ENCODE measurements at places on chromosomes 11 and 22.
A peak's percentile ranks its signal among the peaks of the same experiment; 100 is the strongest.

DNA sequence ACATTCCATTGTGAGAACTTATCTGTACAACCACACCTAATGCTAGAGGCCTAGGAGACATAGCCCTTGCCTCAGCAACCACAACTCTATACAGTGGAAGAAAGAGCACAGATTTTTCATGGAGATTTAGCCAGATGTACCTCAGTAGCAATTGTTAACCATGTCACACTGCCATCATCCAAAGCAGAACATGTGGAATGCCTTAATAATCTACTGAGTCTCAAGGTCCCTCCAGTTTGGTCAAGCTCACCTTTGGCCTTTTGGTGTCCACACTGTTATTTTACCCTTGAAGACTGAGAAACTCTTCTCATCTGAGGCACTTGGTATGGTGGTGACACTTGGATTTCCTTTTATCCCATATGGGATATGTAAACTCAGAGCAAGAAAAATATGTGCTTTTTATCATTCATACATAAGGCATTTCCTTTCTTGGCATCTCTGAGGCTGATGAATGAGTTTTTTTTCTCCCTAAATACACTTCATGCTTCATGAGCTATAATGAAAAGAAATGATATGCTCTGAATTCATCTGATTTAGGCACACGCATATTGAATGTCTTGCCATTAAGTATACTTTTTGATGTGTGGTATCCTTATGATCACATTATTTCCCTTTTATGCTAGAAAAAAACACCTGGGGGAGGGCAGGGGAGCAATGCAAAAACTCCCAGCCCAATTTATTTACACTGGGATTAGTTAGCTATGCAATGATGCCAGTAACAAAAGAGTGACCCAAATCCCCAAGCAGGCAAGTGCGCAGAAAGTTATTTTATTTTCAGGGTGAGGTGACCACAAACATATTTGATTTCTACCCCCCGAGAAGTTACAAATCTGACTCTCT lies 63.3 kb upstream of the ME3 start:
- DNase-seq = peak; percentile 22

DNA sequence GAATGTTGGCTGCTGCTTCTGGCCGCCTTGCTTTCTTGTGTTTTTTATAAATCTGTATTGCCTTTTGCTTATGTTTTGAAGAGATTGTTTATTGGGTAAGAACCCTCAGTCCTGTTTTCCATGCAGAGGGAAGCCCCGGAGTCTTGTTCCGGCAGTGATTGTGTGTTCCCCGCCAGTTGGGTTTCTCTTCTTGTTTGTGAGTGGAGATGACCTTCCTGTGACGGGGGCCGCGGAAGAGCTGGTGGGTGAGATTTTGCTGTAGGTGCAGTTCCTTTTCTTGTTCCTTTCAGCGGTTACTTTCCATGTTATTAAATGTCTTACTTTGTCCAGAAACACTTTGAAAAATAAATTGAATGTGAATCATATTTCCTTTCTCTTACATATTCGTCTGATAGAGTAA lies 8.3 kb downstream of the TBC1D22A start:
- DNase-seq = no peak

DNA sequence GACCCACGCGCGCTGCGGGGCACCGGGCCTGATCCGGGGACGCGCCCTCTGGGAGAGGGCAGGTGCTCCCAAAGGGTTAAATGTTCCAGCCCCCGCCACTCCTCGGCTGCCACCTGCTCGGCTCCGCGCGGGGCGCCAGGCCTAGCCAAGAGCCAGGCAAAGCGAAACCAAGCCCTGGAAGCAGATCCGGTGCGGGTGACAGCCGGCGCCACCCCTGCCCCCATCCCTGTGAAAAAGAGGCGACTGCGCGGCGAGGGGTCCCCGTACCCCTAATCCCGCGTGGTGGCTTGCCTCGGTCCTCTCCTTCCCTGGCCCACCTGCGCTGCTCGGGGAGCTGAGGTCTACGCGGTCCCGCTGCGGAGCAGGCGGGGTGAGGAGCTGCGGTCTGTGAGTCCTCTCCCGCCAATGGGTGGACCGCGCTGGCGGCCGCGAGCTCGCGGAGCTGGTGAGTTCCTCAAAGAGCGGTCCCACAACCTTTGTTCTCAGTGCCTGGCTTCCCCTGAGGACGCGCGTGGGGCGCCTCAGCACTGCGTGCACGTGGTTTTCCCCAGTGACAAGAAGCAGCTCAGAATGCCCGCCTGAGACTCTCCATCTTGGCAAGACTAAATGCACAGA lies at the start of gene ME3:
Gene ME3, minus strand, starts transcription at position 610 of the 615 bp plus-strand sequence.
- DNase-seq = peak; percentile 22

DNA sequence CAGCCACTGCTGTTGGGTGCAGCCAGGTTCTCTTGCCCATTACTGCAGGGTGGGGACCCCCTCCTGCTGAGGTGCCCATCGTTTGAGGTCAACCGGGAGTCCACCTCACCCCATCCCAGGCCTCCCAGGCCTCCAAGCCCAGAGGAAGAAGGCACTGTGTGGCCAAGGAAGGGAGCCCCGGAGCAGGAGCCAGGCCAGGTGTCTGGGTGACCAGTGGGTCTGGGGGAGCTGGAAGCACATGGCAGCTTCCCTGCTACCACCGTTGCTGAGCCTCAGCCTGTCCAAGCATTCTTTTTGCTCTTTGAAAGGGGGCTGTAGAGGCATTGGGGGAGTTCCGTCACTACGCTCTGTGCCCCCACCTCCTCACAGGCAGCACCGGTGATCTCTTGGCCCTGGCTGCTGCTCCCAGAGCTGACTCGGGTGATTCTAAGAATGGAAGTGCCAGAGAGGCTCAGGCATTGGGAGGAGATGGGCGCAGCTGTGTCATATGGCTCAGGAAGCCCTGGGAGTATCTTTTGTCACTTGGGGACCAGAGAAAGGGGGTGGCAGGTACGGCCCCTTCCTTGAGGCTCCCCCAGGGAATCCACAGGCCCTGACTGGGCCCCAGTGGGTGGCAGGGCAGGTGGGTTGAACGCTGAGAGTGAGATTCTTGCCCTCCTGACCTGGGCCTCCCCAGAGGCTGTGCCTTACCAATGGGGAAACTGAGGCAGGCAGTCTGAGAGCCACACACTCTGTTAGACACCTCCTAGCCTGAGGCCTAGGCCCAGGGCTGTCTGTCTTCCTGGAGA lies 1.9 kb downstream of the SEPTIN5 start:
- DNase-seq = no peak

- no peak for DNase-seq
Measured at GRCh38 chr22:17443405-17444203, 74.3 kb downstream of the CECR2 start.

DNA sequence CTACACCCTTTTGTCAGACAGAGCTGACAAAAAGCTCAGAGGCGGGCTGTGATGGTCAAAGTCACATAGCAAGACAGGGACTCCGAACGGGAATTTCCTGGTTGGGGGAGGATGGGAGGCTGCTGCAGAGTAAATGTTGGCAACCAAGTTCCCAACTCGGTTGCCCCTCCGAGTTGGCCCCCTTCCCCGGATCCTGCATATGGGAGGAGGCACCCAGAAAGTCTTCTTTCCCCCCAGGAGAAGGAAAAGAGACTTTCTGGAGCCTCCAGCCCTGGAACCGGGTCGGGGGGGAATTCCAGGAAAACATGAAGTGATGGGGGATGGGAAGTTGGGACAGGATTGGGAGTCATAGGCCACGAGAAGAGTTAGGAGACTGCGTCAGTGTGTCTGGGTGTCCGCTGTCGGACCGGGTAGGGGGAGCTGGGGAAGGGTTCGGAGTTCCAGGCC lies 614 bp downstream of the SELENOM start:
- no peak for DNase-seq

DNA sequence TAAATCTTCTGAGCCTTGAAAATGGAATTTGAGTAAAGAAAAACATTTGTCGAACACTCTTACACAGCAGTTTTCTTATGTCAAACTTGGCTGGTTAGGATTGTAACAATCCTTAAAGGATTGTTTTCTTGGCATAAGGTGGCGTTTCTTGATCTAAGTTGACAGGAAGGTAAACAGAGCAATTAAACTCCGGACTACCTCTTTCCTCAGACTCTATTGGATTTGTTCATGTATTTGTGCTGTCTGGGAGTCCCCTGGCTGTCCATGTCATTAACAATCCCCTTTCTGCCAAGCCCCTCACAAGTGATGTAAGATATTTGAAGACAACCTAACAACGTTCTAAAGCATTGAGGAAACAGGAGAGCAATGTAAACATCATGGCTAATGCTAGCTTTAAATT lies 222.5 kb upstream of the SNX19 start:
- no peak for DNase-seq

DNA sequence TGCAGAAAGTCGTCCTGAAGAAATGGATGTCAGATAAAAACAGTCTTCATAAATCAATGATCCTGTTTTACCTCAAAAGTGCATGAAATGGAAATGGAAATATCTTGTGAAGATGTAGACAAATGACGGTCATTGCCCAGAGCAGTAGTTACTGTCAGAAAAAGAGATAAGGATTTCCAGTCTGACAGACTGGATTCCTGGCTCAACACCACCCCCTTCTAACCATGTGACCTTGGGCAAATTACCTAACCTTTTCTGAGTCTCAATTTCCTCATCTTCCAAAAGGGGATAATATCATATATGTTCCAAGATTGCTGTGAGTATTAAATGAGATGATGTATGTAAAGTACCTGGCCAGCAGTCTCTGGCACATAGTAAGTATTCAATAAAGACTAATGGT lies 32.9 kb upstream of the EHF start:
- no peak for DNase-seq

DNA sequence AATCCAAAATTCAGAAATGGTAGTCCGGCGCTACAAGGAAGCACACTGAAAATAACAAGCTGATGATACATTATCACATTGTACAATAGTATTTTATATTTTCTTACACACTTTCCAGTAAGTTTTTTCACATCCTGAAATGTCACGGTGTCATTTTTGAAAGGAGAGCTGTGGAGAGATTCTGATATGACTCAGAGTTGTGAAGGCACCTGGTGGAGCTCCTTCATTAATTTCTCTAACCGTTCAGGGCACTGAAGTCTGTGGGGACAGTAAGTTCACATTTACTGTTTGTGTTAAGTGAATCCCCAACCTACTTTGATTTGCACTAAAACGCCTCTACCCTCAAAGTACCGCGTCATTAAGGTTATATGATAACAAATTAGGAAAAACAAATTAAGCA lies 13.3 kb downstream of the LDHAL6A start:
- no peak for DNase-seq

DNA sequence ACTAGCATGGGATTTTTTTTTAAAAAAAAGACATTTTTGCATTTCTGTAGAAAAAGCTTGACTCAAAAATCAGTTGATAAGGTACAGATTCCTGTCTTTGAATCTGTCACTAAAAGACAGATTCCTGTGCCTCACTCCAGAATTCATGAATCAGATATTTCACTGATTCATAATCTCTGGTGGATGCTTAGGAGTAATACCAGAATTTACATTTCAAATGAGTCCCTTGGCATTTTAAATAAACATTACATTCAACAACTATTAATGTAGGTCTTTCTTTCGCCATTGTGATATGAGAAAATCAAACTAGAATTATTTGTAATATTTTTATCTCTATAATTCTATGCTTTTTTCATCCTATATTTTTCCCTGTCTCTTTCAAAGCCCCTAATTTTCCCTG lies 128.3 kb downstream of the APIP start:
- DNase-seq = no peak

DNA sequence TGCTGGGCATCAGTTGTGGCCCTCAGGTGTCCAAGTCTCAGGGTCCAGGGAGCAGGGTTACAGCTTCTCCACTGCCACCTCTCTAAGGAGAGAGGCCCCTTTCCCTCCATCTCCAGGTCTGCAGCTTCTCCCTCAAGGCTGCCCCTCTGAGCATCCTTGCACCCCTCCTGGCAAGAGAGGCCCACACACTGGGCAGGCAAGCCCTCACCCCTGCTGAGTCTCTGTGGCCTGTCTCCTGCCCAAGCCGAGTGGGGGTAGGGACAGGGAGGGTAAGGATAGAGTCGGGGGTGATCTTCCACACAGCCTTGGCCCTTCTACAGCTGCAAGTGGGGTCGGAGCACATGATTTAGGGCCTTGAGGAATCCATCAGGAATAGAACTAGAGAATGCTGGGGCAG lies 76.6 kb downstream of the ST3GAL4 start:
- no peak for DNase-seq

GRCh38 chr11:8756201-8756600 lies 73.6 kb downstream of the RPL27A start:
- DNase-seq = no peak

DNA sequence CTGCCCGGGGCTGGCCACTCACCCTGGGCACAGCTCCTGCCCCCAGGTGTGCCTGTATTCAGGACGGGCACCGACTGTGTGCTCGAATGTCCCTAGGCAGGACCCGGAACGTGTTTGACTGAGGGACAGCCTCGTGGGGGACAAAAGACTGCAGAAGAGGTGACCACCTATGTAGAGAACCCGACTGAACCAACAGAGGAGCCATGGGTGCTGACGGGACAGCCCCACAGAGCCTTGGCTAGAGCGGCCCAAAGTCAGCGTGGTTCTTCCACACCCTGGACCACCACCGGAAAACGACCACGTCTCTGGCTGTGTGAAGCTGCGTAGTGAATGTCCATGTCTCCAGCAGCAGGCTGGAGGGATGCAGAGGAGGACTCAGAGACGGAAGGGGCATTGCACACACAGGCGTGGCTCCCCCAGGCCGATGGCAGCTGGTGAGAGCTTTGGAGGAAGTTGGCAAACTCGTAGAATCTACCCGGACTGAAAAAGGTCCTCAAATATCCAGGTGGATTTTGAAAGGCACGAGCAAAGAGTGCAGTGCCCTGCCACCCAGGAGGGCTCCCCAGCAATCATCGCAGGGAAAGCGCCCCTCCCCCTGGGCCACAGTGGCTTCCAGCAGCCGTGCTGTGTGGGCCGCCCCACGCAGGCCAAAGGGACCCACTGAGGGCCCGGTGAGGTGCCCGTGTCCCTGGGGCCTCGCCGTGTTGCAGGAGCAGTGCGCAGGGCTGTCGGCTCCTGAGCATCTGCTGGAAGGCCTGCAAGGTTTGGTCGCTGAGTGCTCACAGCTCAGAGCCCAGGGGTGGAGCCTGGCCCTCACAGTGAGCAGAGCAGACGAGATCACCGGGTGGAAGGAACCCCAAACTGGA lies 17.5 kb upstream of the MUC5B start:
- DNase-seq = no peak

DNA sequence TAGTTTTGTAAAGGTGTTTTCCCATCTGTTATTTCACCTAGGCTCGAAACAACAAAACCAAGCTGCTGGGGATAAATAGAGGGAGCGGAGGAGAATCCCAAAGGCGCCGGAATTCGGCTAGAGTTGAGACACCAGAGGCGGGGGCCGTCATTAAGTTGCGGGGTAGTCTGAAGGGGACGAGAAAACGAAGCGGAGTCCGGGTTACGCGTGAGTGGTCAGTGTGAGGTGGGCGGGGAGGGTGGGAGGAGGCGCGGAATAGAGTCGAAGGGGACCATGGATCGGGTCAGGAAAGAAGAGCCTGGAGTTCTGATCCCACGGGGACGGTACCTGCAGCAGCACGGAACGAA lies 361 bp downstream of the SRPRA start:
- DNase-seq = peak; percentile 49

DNA sequence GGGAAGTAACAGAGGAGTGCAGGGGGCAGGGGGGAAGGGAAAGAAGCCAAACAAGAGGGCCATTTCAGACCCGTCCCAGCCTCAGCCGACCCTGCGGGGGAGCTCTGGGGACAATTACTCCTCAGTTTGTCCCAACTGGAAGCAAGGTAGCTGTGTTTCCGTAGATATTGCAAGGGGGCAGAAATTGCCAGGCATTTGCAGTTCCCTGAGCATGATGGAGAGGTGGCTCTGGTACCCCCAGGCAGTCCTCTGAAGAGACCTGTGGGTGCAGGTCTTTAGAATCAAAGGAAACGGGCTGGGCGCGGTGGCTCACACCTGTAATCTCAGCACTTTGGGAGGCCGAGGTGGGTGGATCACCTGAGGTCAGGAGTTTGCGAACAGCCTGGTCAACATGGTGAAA lies 13.8 kb upstream of the JAM3 start:
- DNase-seq = no peak

- no peak for DNase-seq
Measured at GRCh38 chr11:68399916-68400315, 60.6 kb upstream of the PPP6R3 start.

All from RWPE1 (cell line).